Pancreas (tissue), 10 donors: ENCODE measurements at places on chromosomes 5 and 9. TPM values are rescaled to one million over a fixed set of nuclear protein-coding genes. Genes with fewer than 3 reads are reported as not detected.

GRCh38 chr5:180525399-180525798, 31.2 kb downstream of the CNOT6 start:
- no peak overlapping the region for H3K4me3 ChIP-seq
- H3K27me3 ChIP-seq = no peaks in the 10 kb centered on the region
- H3K36me3 ChIP-seq = no peaks in the 10 kb centered on the region
- no peak overlapping the region for H3K27ac ChIP-seq
- no peak for DNase-seq

GABRA1 gene
- total RNA-seq = not detected

DNA sequence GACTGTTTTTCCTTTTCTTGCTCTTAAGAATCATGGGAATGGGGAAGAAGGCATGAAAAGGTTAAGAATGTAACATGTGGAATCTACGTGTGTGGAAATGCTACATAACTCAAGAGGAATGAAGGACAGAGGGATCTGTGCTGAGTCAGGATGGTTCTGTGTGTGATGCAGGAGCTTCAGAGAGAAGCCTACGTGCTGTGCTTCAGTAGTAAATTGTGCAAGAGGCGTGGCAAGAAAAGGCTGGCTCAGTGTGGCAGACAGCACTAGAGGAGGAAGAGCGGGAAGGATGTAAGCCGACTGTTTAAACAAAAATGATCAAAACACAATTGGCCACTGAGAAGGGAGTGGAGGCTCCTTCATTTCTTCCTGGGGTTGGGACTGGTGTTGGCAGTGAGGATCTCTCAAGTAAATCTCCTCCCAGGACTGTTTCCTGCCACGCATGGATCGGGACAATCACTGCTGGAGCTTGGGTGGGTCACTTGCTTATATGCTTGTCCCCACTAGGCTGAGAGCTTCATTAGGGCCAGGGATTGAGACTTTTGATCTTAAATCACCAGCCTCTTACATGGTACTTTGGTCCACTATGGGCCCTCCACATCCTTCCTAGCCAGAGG, 59.4 kb upstream of the BASP1 start:
- no peaks in the 10 kb centered on the region for H3K36me3 ChIP-seq
- no peaks in the 10 kb centered on the region for H3K4me1 ChIP-seq
- DNase-seq = no peak
- H3K27me3 ChIP-seq = no peaks in the 10 kb centered on the region

KCNV2 gene
- total RNA-seq = not detected

FOXE1 gene
- total RNA-seq = 0.09 TPM

DNA sequence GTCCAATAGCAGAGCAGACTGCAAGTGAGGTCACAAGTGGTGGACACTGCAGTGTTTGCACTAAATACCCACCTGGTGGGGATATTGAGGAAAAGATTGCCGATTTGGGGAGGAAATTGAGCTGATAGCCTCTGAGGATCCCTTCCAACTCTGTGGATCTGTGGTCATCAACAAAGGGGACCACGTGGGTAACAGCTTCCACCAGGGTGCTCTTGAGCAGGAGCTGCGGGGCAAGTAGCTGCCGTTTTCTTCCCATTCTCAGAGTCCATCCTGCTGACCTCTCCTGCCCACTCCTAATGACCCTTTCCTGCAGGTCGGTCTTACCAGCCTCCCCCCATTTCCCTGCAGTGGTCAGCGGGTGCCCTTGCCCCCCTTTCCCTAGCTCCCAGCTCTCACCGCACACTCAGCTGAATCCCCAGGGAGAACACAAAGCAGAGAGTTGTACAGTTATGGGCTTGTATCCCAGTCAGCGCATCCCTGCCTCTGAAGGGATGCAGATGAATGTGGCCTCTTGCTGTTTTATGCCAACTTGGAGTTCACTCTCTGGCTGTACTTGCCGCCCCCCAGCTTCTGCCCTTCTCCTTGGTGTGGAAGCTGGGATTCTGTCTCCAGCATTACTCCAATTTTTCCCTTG, 18.0 kb downstream of the DAPK1 start:
- peaks cover 13% of the 10 kb centered on the region for H3K4me1 ChIP-seq
- no peaks in the 10 kb centered on the region for H3K27me3 ChIP-seq
- H3K36me3 ChIP-seq = peaks cover 6% of the 10 kb centered on the region
- DNase-seq = no peak
- no peak overlapping the region for H3K4me3 ChIP-seq
- H3K27ac ChIP-seq = peak overlapping the region; percentile 39

GRCh38 chr5:89929173-89929572, 480.4 kb downstream of the CETN3 start:
- H3K4me1 ChIP-seq = no peaks in the 10 kb centered on the region
- no peaks in the 10 kb centered on the region for H3K27me3 ChIP-seq
- H3K4me3 ChIP-seq = no peak overlapping the region
- H3K36me3 ChIP-seq = no peaks in the 10 kb centered on the region

IFNA13 gene
- not detected for total RNA-seq

DNA sequence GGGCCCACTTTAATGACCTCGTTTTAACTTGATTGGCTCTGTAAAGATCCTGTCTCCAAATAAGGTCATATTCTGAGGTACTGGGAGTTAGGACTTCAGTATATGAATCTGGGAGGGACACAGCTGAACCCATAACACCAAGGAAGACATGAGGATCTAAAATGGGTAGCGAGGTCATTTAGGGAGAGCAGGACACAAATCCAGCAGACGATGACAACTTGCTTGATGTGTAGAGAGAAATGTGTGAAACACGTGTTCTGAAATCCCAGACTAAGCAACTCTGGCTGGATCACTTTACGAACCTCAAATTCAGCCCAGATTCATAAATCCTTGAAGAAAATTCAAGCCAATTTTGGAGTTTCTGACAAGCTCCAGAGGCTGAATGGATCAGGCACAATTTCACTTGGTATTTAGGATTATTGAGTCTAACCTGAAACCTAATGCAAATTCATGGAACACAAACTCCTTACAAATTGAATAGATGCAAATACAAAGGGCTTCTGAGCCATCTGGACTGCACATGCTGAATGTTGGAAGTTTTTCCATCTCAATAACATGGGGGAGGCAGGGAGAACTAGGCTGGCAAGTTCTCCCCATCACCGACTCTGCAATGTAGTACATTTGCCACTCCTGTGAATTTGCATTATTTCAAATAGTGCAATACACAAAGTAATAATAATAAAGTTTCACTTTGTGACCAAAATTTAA, 74.0 kb upstream of the SLC30A5 start:
- no peaks in the 10 kb centered on the region for H3K36me3 ChIP-seq
- H3K27ac ChIP-seq = no peak overlapping the region
- H3K27me3 ChIP-seq = no peaks in the 10 kb centered on the region
- no peak for DNase-seq
- H3K4me1 ChIP-seq = no peaks in the 10 kb centered on the region
- H3K4me3 ChIP-seq = no peak overlapping the region

CTXN3 gene
- not detected for total RNA-seq

DNA sequence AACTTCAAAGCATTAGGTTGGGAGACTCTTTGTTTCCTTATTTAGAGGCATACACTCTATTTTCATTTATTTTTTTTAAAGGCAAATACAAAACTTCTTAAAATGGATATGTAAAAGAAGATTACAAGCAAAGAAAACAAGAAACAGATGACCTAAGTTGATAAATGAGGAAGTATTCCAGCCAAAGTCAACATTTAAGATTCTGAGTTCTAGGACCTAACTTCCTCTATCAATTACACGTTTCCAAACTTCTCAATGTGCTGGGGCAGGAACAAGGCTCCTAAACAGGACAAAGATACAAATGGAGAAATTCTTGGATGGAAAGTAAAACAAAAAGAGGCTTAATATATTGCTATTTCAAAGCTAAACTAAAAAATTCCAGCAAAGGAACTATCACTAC, 89.5 kb downstream of the TLE1 start:
- no peak overlapping the region for H3K27ac ChIP-seq
- no peaks in the 10 kb centered on the region for H3K36me3 ChIP-seq
- H3K27me3 ChIP-seq = no peaks in the 10 kb centered on the region
- H3K4me3 ChIP-seq = no peak overlapping the region
- H3K4me1 ChIP-seq = no peaks in the 10 kb centered on the region
- DNase-seq = no peak

INSYN2B gene
- total RNA-seq = not detected

- H3K4me3 ChIP-seq = no peak overlapping the region
- no peaks in the 10 kb centered on the region for H3K36me3 ChIP-seq
- H3K27me3 ChIP-seq = no peaks in the 10 kb centered on the region
- H3K4me1 ChIP-seq = no peaks in the 10 kb centered on the region
Measured at GRCh38 chr9:9764821-9765220, 848.0 kb downstream of the PTPRD start.

LIX1 gene
- total RNA-seq = not detected

DNA sequence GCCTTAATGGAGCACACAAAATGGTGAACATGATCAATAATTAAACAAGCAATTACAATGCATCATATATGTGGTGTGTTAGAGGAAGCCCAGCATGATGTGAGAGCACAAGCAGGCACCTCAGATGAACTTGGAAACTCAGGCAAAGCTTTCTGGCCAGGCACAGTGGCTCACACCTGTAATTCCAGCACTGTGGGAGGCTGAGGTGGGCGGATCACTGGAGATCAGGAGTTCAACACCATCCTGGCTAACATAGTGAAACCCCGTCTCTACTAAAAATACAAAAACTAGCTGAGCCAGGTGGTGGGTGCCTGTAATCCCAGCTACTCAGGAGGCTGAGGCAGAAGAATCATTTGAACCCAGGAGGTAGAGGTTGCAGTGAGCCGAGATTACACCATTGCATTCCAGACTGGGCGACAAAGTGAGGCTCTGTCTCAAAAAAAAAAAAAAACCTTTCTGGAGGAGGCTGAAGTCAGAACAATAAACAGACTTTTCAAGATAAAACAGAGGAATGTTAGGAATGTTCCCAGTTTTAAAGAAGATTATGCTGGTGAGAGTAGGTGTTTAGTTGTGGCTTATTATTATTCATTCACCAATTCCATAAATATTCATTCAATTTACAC, 159.4 kb downstream of the CEMIP2 start:
- H3K4me3 ChIP-seq = no peak overlapping the region
- H3K27ac ChIP-seq = no peak overlapping the region

DNA sequence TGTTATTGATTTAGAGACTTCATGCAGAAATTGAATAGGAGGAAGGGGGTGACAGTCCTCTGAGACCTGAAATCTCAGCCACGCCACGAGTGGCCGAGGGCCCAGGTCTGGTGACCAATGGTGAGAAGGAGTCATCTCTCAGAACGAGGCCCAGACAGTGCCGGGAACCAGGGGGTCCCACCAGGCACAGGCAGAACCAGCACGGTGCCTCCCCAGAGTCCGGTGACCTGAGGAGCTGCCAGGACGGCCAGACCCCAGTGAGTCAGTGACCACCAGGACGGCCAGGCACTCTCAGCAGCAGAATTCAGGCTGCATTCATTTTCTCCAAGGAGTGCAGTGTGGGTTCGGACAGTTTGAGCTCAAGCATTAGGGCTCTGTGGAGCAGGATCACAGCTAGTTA, 43.8 kb upstream of the NKD2 start:
- H3K36me3 ChIP-seq = no peaks in the 10 kb centered on the region
- H3K4me1 ChIP-seq = no peaks in the 10 kb centered on the region
- DNase-seq = no peak
- no peak overlapping the region for H3K4me3 ChIP-seq
- no peaks in the 10 kb centered on the region for H3K27me3 ChIP-seq

DNA sequence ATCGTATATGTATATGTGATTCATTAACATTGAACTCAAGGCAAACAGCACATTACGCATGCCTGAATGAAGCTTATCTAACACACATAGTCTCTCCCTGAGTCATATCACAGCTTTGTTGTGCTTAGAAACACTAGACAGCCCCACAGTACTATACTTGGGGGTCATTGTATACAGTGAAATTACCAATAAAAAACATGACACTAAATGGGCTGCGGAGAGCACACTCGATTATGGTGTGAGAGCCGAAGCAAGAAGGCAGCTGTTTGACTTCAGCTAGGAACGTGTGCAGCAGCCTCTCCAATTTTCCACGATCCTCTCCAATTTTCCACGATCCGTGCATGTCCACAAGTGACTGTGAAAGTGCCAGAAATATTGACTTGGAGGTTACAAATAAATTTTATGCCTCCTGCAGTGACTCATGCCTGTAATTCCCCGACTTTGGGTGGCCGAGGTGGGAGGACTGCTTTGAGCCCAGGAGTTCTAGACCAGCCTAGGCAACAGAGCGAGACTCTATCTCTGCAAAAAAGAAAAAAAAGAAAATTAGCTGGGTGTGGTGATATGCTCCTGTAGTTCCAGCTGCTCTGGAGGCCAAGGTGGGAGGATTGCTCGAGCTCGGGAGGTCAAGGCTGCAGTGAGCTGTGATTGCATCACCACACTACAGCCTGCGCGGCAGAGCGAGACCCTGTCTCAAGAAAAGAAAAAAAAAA, 102.4 kb downstream of the DAPK1 start:
- peaks cover 3% of the 10 kb centered on the region for H3K36me3 ChIP-seq
- no peaks in the 10 kb centered on the region for H3K27me3 ChIP-seq
- no peak overlapping the region for H3K27ac ChIP-seq
- no peak overlapping the region for H3K4me3 ChIP-seq
- DNase-seq = no peak

DNA sequence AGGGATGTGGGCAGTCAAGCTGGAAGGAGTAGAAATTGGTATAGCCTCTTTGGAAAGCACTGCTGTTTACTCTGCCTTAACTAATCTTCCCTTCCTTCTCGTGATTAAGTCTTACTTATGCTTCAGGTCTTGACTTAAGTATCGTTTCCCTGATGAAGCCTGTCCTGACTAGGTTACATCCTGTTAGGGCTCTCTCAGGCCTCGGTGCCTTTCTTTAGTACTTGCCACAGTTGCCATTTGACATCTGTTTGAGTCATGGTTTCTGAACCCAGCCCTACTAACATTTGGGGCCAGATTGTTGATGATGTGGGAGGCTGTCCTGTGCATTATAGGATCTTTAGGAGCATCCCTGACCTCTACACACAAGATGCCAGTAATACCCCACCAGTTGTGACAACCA, 94.4 kb downstream of the GAPVD1 start:
- H3K27ac ChIP-seq = no peak overlapping the region
- H3K27me3 ChIP-seq = no peaks in the 10 kb centered on the region
- H3K4me3 ChIP-seq = no peak overlapping the region
- no peak for DNase-seq

- no peaks in the 10 kb centered on the region for H3K36me3 ChIP-seq
- DNase-seq = no peak
- H3K4me3 ChIP-seq = no peak overlapping the region
- no peaks in the 10 kb centered on the region for H3K27me3 ChIP-seq
Measured at GRCh38 chr5:82662340-82662739, 384.2 kb upstream of the RPS23 start.

- no peaks in the 10 kb centered on the region for H3K36me3 ChIP-seq
- H3K4me1 ChIP-seq = no peaks in the 10 kb centered on the region
- H3K27me3 ChIP-seq = no peaks in the 10 kb centered on the region
Measured at GRCh38 chr9:77276799-77277198, 99.5 kb downstream of the VPS13A start.

PRR16 gene
- total RNA-seq = 0.20 TPM
